ENCODE measurements at places on chromosomes 3 and 15. TPM values are rescaled to one million over a fixed set of nuclear protein-coding genes. Genes with fewer than 3 reads are reported as not detected.

The LNP1 gene
- 0.77 TPM for total RNA-seq

The CELF6 gene
- total RNA-seq = 0.12 TPM

The ST3GAL6 gene
- 1.4 TPM for total RNA-seq

The LTF gene
- total RNA-seq = not detected

The PTH1R gene
- 1.1 TPM for total RNA-seq

The LRTM1 gene
- total RNA-seq = not detected

The C3orf80 gene
- 1.0 TPM for total RNA-seq

The FGD5 gene
- not detected for total RNA-seq

The UCN2 gene
- 7.9 TPM for total RNA-seq

The GOLGA8T gene
- total RNA-seq = 1.7 TPM

The PPM1L gene
- 0.91 TPM for total RNA-seq

The GRAMD2A gene
- 0.16 TPM for total RNA-seq

The KNG1 gene
- total RNA-seq = not detected

The P2RY1 gene
- 0.56 TPM for total RNA-seq

The KCNAB1 gene
- not detected for total RNA-seq

The SENP2 gene
- 21.1 TPM for total RNA-seq

The ZKSCAN7 gene
- not detected for total RNA-seq

The MAGEL2 gene
- total RNA-seq = not detected

The PAK6 gene
- total RNA-seq = 0.17 TPM

The UPK1B gene
- 14.3 TPM for total RNA-seq

The C3orf85 gene
- not detected for total RNA-seq

The SLCO3A1 gene
- total RNA-seq = 20.6 TPM

The LYSMD4 gene
- 4.1 TPM for total RNA-seq

The CSPG5 gene
- total RNA-seq = 0.84 TPM

All from A549 treated with Hydrocortisone at 1 μM for 4 hours (cell line).